Aortic smooth muscle cell (primary cell): ENCODE measurements at places on chromosomes 7 and 10. TPM values are rescaled to one million over a fixed set of nuclear protein-coding genes. Genes with fewer than 3 reads are reported as not detected.

Gene ARMS2
- not detected in 2 replicates for total RNA-seq

Gene SLC25A13
- total RNA-seq = 10.4 and 11.2 TPM in 2 replicates

Gene NUTM2E
- total RNA-seq = under 0.01 and 0.19 TPM in 2 replicates

Gene ANKRD2
- 0.50 and 1.5 TPM in 2 replicates for total RNA-seq

Gene BMI1
- total RNA-seq = 42.9 and 50.0 TPM in 2 replicates

Gene MORN4
- 7.8 and 10.4 TPM in 2 replicates for total RNA-seq

Gene AKR1C4
- not detected in 2 replicates for total RNA-seq
